Sciatic nerve (tissue), 2 donors: ENCODE measurements at places on chromosomes 5 and 9. TPM values are rescaled to one million over a fixed set of nuclear protein-coding genes. Genes with fewer than 3 reads are reported as not detected.

GRCh38 chr5:180790020-180790419, 12.6 kb downstream of the MGAT1 start:
- no peak for DNase-seq

- peak; percentile 72 for DNase-seq
Observed at GRCh38 chr9:15306068-15306756, 804 bp downstream of the TTC39B start.

DNA sequence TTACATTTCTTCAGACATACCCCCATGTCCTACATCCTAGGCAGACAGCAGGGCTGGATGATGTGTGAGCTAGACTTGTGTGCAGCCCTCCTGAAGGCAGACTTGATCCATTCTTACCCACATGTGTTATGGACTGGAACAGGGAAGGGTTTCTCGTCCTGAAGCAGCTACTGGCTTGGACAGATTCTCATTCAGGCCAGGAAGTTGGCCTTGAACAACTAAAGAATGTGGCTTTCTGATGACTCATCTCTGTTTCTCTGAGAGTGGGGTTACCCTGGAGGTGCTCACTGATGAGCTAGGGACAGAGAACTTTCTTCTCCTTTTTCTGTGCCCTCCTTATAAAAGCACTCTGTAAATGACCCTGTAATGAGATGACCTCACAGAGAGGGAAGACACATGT, 246.5 kb downstream of the PCSK5 start:
- DNase-seq = no peak

DNA sequence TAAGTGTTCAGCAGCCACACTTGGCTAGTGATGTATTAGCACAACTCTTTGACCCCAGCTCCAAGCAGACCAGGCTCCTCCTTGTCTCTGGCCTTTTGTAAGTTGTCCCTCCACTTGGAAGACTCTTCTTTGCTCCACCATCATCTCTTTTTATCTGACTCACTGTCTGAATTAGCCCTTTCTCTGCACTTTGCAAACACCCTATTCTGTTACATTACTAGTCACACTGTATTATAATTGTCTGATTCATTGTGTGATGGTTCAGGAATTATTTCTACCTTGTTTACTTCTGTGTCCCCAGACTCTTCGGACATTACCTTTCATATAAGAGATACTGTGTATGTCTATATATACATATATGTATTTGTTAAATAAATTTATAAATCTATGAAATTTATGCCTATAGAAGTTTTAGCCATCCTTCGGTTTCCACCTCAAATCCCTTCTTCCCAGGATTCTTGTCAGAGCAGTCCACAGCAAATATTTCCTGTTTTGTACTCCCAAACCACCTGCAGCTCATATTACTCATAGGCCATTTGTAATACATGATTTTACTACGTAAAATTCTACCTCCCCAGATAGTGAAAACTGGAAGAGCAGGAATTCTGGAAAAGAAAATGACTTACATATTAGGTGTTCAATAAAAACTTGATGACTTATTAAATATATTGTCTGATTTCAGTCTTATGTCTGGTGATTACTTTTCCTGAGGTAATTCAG, 69.0 kb downstream of the MTAP start:
- no peak for DNase-seq

DNA sequence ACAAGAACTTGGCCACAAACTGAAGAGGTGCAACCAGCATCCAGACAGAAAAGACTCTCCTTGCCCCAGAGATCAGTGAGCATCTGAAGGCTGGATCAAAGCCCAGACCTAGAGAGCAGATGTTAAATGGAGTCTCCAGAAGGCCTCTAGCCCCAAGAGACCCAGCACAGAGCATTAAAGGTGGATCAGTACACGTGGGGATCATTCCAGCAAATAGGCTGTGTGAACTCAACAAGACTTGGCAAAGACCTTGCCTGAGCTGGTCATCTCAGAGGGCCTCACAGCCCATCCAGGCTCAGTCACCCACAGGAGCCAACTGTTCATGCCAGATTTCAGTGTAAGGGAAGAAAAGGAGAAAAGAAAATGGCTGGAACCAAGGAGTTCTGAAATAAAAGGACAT, 214.0 kb downstream of the ENC1 start:
- DNase-seq = no peak

DNA sequence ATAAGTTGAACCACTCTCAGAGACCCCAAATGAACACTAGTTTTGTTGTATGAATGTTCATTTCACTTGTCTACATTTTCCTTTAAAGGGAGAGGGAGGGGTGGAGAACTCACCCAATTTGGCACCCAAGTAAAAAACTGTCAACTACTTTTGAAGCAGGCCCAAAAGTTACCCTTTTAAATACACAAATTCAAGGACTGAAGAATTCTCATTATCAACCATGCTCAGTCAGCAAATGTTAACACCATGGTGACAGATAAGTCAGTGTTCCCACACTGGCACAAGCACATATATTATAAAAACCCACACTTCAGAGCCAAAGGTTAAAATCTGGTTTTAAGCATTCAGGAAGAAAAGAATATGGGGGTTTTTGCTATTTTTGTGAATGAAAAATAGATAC, 31.6 kb downstream of the CSNK1A1 start:
- DNase-seq = no peak

- no peak for DNase-seq
Observed at GRCh38 chr5:132003170-132003744, 8.2 kb downstream of the ACSL6 start.

DNA sequence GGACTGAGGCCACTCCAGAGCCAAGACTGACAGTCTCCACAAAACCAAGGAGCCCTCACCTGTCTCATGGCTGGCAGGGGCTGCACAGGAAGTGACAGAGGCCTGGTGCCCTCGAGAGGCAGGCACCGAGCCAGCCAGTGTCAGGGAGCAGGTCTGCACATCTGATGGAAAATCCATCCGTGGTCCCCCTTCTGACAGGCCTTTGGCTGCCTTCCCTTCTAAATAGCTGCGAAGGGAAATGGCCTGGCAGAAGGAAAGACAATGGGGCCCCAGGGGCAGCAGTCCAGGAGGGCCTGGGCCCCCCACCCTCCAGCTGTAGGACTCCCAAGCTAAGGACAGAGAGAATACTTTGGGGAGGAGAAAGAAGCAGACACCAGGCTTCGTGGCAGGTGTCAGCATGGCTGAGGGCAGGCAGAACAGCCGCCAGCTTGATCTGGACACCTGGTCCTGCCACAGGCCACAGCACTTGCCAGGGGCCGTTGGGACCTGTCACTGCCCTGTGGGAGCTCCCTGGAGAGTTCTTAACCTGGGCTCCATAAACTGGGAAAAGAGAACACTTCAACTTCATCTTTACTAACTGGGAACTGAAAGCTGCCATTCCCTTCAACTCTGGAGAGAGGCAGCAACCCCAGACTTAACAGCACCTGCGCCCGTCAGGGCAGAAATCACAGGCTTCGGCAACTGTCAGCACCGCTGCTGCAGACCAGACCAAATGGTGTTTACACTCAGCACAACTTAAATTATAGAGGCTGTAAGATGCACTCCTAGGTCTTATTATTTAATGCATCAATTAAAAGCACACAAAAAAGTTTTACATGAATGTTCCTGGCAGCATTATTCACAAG, 22.0 kb downstream of the ADAMTS2 start:
- peak; percentile 41 for DNase-seq

DNA sequence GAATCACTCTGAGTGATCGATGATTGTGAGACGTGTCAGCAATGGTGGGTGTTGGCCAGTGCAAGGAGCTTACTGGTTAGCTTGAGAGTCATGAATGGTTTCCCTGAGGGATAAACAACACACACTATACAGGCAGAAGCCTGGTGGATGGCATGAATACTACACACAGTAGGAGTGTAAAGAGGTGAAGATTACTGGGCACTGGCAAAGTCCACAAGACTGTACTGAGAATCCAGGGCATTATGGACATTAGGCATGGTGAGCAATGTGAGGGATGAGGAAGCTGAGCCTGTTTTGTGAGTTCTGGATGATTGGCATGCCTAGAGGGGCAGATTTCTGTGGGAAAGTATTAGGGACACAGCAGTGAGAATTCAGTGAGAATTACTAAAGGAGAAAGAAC, 71.3 kb downstream of the KDM4C start:
- DNase-seq = no peak

DNA sequence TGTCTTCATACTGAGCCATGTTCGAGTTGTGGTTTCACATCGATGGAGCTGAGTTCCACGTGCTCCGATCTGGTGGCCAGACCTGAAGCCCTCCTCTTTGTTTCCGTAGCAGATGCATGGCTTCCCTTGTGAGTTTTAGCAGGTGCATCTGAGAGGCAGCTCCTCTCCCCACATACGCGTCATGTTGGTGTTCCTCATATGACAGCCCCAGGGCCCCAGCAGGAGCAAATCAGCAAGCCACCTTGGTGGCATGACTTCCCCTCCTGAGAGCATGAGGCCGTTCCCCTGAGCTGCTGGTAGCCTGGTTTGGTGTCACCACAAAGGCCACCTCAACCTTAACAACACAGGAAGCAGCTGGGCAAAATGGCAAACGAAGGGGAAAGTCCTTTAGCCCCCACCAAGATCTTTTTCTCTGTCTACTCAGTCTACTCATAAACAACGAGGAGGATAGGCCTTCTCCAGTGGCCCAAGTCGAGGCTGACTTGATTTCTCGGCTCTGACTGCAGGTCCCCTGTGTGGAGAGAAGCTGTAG, 5.9 kb downstream of the CYFIP2 start:
- DNase-seq = no peak

Gene CD72
- total RNA-seq = 5.5 TPM

Gene GGTA1
- 16.0 TPM for total RNA-seq

Gene SLIT3
- 50.6 TPM for total RNA-seq

Gene SLC34A3
- total RNA-seq = not detected
